ENCODE measurements at places on chromosomes 7 and 10. TPM values are rescaled to one million over a fixed set of nuclear protein-coding genes. Genes with fewer than 3 reads are reported as not detected.

The ANXA8L1 gene
- total RNA-seq, result 39.0 TPM

The COBL gene
- 5.3 TPM for total RNA-seq

GRCh38 chr7:106895246-106895864 lies 30.3 kb downstream of the PIK3CG start:
- no peak for DNase-seq

DNA sequence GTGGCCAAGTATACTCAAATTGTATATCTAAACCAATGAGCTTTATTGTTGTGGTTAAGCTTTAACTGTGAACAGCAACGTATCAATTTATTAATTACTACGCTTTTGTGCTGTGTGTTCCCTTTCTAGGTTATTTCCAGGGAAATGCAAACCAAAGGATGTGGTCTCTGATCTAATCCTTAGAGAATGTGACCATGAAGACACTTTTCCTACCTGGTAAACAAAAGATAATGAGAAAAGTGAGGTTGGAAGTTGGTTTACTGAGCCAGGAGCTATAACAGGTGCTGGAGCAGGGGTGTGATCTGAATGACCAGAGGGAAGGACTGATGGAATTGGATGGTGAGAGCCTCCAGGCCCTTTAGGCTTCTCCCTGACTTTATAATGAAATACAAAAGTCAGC lies 25.4 kb upstream of the CALU start:
- no peak for DNase-seq
